ENCODE measurements at places on chromosomes 6 and 20.

DNA sequence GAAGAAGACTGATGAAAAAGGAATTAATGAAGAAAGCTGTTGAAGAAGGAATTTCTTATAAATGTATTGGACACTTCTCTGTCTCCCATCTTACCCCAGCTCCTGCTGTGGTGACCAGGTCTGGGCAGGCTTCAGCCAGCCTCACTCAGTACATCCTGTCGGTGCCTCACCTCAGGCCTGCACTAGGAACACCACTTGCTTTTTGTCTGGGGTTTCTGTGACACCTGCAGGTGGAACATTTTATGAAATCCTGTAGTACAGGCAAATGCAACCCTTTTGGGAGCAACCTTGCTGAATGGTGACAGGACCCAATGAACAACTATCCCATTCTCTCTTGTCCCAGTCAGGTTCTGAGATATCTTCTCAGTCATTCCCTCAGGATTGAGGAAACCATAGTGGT is 129.7 kb downstream of the PRDM13 start:
- no peak for DNase-seq

DNA sequence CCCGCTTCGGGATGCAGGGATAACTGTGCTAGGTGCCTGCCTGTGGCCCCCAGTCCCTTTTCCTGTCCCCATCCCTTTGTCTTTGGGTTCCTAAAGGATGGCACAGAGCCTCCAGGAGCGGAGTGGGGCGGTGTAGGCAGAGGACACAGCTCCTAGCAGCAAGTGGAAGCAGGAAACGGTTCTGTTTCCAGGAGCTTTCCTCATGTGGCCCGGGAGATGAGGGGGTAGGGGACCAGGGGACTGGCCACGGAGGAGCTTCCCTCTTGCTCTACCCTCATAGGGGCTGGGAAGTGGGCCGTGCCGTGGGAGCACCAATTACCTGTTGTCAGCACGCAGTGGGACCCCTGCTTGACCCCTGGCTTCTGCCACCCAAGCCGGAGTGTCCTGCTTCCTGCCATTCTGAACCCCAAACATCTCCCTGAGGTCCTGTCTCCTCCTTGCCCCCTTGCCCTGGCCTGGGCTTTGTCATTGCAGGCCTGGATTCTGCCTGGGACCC is 76.9 kb downstream of the SRC start:
- no peak for DNase-seq

DNA sequence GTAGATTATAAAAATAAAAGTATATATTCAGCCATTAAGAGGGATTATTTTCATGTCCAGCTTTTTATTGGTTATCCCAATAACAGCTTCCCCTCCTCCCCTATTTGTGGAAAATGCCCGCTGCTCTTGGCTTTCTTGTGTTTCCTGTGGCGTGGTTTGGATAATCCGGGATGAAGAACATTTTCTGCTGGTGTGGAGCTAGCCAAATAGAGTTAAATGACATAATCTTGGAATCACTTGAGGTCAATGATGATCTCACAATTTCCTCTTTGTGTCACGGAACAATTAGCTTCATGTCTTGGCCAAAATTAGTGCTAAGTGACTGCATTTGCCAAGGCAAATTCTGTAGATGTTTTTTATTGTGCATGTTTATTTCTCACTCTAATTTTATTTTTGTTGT is 394.0 kb downstream of the LAMA2 start:
- DNase-seq: no peak

- DNase-seq: no peak
These were observed 21.3 kb upstream of the TBX18 start for GRCh38 chr6:84785671-84786070.

DNA sequence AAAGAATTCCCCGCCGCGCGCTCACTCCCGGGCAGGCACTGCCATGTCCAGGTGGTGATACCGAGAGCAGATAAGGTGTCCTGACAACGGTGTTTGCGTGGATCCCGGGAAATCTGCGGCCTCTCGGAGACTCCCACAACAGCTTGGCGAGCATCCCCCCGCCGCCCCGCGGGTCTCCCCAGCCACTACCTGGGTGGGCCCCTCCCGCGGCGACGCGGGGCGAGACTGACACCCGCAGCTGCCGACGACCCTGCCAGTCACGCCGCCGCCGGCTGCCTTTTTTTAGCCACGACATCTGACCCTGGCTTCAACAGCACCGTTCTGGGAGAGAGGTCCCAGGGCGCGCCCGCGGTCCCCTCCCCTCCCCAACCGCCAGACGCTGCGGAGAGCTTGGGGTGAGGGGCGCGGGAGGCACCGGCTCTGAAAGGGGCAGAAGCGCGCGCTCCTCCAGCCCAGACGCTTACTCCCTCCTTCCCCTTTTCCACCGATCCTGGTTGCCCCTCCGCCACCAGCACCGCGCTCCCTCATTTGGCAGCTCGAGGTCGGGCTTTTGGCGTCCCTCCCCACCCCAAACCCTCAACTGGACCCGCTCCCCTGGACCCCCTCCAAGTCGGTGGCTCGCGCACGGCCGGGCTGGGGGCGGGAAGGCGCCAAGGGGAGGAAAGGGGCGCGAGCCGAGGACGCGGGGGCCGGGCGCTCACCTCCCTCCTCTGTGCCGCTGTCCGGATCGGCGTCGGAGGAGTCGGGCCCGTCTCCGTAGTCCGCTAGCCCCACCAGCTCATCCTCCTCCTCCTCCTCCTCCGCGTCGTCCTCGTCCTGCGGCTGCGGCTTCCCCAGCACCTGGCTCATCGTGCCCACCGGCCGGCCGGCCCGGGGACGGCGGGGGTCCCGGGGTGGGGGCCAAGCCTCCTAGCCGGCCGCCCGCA is 665 bp downstream of the RRAGD start:
- peak; percentile 32 for DNase-seq

DNA sequence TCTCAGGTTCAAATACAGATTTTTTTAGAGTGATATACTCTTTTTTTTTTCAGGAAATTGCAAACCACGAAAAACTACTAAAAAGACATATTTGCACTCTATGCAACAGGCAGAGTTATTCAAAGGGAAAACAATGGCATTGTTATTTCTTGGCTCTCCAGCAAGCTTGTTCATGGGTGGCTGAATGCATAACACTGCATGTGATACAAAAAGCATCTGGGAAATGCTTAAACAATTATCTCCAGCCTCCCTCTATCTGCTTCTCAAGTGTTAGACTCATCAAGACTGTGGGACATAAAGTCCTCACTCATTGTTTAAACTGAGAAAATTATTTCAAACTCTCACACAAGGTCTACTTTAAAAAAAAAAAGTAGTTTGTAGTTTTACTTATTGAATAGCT is 7.3 kb upstream of the COL12A1 start:
- no peak for DNase-seq

GRCh38 chr6:4560221-4561077 is 215.8 kb upstream of the CDYL start:
- DNase-seq: no peak

- DNase-seq: peak; percentile 47
These were observed 92.4 kb downstream of the NCR2 start for GRCh38 chr6:41427642-41428335.

GRCh38 chr6:46059608-46060007 is 43.9 kb upstream of the CLIC5 start:
- DNase-seq: no peak

Data from head of caudate nucleus (tissue), 42 donors.